ENCODE measurements at places on chromosomes 4 and X.

DNA sequence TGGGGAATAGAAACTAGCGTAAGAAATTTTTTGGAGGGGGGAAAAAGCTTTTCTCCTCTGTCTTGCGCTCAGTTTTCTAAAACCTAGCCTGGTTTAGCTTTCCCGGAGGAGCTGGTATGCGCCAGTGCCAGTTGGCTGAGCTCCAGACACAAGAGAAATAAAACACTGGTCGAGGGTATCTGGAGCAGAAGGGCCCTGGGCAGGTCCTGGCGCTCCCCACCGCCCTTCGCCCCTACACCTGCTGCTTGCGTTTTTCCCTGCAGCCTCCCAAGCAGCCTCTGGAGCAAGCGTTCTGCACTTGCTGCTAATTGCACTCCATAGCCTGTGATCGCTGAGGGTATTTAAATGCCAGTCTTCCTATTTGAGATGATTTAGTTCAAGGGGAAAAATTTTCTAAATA, 816 bp downstream of the EREG start:
- peak; percentile 14 for DNase-seq

- DNase-seq, result no peak
Measured at GRCh38 chrX:101507986-101508385, 22.7 kb downstream of the ARMCX4 start.

GRCh38 chrX:97252111-97252510, 368.4 kb downstream of the RPA4 start:
- DNase-seq, result no peak

DNA sequence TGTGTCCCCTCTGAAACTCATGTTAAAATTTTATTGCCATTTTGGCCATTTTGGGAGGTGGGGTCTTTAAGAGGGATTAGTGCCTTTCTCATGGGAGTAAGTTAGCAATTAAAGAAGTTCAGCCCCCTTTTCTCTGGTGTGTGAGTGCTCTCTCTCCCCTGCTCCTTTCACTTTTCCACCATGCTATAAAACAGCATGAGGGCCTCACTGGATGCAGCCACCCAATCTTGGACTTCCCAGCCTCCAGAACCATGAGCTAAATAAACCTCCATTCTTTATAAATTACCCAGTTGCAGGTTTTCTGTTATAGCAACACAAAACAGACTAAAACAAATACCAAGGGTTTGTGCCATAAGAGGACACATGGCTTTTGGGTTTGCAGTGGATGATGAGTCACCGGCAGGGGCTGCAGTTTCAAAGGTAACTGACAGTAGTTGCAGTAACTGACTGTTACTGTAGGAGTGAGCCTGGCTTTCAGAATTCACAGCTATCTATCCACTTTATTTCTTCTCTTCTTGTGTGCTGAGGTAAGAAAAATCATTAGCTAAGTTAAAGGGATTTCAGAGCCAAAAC, 121.5 kb downstream of the PPEF1 start:
- no peak for DNase-seq

DNA sequence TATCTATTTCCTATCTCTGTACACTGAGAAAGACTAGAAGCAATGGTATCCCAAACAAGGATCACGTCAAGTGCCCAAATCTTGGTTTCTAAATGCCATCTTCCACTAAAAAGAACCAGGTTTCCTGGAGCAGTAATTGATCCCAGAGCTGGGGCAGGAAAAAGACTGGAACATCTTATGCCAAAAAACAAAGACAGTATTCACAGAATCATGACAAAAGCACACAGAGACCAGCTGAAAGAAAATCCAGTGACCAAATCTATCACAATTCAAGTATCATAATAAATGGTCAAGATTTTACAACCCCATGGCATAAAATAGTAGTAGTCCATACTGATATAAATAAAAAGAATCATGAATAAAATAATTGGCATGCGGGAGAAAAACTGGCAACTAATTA, 44.9 kb downstream of the CENPC start:
- DNase-seq, result no peak

DNA sequence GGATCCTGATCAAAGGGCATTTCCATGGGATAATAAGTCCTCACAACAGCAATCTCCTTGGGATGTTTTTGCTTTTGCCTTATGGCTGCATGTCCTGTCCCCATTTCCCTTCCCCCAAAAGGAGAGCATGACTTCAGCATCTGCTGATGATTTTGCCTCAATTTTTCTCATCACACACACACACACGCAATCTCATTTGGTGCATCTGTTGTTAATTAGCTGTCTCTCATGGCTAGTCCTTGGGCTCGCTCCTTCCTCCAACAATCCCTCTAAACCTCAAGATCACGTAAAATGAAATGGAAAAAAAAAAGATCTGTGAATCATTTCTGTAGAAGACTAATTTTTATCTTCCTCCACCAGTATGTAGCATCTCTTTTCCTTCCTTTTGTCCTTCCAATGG, 153.6 kb downstream of the RBMX2 start:
- DNase-seq, result peak; percentile 71

DNA sequence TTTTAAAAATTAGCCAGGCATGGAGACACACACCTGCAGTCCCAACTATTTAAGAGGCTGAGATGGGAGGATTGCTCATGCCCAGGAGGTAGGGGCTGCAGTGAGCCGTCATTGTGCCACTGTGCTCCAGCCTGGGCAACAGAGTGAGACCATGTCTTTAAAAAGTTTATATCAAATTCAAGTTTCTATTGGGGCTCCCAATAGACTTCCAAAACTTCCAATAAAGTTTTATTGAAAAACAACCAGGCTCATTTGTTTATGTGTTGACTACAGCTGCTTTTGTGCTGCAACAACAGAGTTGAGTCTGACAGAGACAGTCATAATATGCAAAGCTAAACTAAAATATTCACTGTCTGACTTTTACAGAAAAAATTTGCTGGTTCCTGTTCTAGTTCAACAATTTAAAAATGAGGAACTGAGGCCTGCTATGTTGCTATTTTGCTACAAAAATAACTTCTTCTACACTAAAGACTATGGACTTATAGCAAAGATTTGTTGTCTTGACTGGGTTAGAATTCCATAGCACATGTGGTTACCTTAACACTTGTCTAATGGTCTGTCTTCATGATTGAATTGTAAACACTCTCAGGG, 63.3 kb upstream of the RELL1 start:
- DNase-seq, result no peak

- DNase-seq, result no peak
Measured at GRCh38 chr4:169658196-169658595, 37.8 kb downstream of the CLCN3 start.

DNA sequence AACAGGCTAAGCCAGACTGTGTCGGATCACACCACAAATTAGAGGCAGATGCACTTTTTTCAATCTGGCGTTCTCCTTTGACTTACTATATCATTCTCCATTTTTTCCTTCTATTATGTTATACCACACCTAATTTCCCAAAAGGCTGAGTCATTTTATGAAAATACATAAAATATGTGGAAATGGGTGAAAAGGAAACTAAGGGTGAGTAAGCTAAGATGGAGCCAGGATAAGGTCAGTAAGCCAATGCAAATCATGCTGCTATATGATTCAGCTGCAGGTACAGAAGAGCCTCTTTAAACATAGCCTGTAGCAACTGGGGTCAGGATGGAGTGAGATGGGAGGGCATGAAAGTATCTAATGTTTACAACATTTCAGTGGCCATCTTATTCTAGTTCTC, 94.0 kb upstream of the TEX13A start:
- no peak for DNase-seq

- peak; percentile 56 for DNase-seq
Measured at GRCh38 chrX:71622576-71623450, 4.5 kb upstream of the CXCR3 start.

GRCh38 chrX:29728639-29729038, 486.7 kb upstream of the MAGEB2 start:
- DNase-seq, result no peak

GRCh38 chrX:131783555-131784308, 239.4 kb upstream of the STK26 start:
- no peak for DNase-seq

DNA sequence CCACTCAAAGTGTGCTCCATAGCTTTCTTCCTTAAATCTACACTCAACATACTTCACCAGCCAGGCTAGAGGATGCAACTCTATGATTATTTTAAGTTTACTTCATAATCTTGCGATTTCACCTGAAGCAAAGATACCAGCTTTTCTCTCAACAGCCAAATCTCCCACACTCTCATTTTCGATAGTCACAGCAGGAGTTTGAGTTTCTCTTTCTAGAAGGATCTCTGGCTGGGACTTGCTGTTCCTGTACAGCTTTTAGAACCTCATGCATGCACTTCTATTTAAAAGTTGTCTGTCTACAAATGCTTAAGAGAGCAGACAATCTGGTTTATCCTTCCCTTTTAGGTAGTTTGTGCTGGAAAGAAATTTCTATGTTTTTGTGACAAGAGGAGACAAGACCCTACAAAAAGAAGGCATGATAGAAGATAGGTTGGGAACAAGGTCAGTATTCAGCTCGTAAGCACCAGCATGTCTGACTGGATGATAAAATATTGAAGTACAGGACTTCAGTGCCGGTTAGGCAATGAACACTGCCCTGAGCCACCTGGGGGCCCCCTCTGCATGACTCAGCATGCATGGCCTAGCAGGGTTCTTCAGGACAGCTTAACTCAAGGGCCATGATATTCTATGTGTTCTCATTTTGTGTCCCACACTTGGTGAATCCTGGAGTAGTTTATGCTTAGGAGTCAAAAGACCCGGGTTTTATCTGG, 65.6 kb downstream of the ATXN3L start:
- DNase-seq, result peak; percentile 9

DNA sequence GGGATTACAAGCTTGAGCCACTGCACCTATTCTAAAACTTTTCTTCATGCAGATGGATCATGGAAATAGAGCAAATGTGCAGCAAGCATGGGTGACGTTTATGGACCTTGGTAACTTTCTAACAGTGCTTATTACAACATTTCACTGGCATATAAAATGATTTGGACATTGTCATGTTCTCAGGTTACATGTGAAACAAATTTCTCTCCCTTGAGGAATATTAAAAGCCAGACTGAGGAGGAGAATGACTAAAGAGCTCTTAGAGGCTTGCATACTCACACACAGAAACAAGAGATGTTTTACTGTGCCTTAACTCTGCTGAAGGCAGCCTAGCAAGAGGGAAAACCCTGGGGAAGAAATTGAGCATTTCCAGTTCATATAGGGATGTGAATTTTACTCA, 38.6 kb upstream of the GPR101 start:
- no peak for DNase-seq

GRCh38 chrX:16883487-16883804, 13.3 kb upstream of the RBBP7 start:
- no peak for DNase-seq

GRCh38 chrX:10231461-10231860, 74.7 kb downstream of the CLCN4 start:
- no peak for DNase-seq

DNA sequence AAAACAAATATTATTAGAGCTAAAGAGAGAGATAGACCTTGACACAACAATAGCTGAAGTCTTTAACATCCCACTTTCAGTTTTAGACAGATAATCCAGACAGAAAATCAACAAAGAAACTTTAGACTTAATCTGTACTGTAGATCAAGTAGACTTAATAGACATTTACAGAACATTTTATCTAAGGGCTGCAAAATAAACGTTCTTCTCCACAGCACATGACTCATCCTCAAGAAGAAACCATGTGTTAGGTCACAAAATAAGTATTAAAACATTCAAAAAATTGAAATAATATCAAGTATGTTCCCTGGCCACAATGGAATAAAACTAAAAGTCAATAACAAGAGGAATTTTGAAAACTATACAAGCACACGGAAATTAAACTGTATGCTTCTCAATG, 1510.3 kb upstream of the PCDH10 start:
- DNase-seq, result no peak

GRCh38 chr4:184420881-184421416, 53.4 kb downstream of the IRF2 start:
- no peak for DNase-seq

GRCh38 chrX:85244450-85245211, 840 bp downstream of the ZNF711 start:
- no peak for DNase-seq

GRCh38 chr4:53937327-53937726, 127.1 kb downstream of the CHIC2 start:
- no peak for DNase-seq

- DNase-seq, result no peak
Measured at GRCh38 chr4:36786519-36786918, 458.0 kb upstream of the NWD2 start.

GRCh38 chr4:139942241-139942640, 211.7 kb downstream of the MAML3 start:
- no peak for DNase-seq

DNA sequence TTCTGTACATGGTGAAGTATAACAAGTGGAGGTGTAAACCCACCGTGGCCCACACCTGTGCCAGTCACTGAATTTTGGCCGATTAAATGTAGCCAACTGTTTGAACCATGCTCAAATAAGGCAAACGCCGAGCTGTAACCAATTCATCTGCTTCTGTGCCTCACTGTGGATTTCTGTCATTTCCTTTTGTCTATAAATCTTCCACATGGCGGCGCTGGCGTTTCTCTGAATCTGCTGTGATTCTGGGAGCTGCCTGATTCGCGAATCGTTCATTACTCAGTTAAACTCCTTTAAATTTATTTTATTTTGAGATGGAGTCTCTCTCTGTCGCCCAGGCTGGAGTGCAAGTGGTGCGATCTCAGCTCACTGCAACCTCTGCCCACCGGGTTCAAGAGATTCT, 19.2 kb downstream of the SUPT20HL2 start:
- no peak for DNase-seq

GRCh38 chr4:189917161-189917891, 23.3 kb upstream of the FRG1 start:
- no peak for DNase-seq

- DNase-seq, result no peak
Measured at GRCh38 chr4:111675746-111676145, 469.5 kb upstream of the FAM241A start.

GRCh38 chr4:102447413-102447812, 53.7 kb upstream of the NFKB1 start:
- DNase-seq, result no peak

- DNase-seq, result no peak
Measured at GRCh38 chrX:14590693-14591424, 61.5 kb downstream of the GLRA2 start.

DNA sequence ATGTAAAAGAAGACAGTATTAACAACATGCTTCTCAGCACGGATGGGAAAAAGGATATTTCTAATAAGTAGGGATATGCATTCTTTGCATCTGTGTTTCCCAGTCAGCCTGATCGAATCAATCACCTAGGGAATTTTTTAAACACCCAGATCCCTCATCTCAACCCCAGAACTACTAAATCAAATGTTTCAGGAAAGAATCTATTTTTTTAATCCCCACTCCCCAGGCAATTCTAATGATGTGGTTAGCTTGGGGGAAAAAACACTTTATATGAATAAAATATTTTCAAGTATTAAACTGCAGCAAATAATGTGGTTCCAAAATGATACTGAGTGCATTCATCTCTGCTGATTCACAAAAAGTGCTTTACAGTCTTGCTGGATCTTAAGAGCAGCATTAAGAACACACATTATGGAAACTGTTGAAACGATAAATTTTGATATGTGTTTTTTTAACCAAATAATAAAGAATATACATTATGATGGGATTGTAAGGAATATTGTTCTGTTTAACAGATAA, 68.7 kb upstream of the GUCY1A1 start:
- no peak for DNase-seq

- DNase-seq, result peak; percentile 62
Measured at GRCh38 chr4:38935391-38936073, 67.9 kb downstream of the FAM114A1 start.

All from fibroblast of gingiva (primary cell).